ENCODE measurements at places on chromosomes 16 and 17.

DNA sequence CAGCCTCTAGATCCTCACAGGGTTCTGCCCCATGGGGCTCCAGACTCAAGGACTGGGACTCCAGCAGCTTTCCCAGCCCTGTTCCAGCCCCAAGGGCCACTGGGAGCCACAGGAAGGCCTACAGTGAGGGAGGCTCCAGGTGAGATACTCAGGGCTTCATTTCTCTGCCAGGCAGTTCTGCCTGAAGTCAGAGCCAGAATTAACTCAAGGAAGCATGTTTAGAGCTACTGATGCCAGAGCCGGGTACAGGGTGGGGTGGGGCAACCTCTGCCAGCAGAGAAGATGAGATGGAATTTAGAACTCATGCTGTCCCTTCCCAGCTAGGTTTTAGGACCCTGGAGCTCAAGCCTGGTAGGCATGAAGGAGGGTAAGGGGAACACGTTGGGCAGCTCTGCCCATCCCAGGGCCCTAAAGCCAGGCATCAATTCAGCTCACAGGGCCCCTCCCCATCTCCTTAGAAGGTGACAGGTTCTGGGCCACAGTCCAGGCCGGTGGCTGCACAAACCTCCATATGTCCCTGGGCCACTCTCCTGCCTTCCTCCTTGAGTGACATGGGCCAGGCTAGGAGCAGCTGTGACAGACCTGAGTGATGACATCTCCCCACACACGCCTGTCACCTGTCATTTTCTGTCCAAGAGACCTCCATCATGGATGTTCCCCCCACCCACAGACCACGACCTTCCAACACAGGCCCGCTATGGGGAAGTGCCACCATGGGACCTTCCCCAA is 24.5 kb upstream of the SPPL2C start:
- DNase-seq, result no peak

GRCh38 chr17:40323391-40324381 is 14.7 kb downstream of the RARA start:
- peak; percentile 77 for DNase-seq

DNA sequence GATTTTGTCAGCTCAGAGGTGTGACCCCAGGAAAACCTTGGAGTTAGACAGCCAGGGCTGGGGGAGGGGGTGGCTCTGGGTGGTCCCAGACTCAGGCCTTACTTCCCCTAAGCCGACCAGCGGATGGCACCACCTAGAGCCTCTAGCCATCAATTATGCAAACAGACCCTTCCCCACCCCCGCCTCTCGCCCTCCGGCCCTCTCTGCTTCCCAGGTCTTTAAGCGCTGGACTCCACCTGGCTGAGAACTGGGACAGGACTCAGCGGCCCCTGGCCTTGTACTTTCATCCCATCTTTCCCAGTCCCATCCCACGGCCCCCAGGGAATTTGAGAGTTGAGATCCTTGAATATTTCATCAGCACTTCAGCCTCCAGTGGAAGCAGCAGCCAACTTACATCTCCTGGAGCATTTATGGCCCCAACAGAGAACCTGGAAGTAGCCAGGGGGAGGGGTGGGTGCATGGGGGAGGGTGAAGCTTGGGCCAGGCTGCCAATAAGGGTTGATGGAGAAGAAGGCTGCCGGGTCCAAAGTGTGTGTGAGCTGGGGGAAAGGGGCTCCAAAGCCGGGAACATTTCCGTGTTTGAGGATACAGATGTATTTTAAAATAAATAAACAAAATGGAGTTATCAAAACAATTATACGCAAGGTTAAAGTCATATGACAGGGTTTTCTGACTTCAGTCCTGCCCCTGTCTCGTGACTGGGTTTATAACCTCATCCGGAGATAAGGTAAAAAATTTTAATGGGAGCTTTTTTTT is 7.5 kb upstream of the JUP start:
- peak; percentile 44 for DNase-seq

GRCh38 chr16:15933781-15934180 is 15.6 kb upstream of the ABCC1 start:
- DNase-seq, result no peak

- peak; percentile 23 for DNase-seq
These were observed 4.9 kb upstream of the CDH1 start for GRCh38 chr16:68732042-68732680.

DNA sequence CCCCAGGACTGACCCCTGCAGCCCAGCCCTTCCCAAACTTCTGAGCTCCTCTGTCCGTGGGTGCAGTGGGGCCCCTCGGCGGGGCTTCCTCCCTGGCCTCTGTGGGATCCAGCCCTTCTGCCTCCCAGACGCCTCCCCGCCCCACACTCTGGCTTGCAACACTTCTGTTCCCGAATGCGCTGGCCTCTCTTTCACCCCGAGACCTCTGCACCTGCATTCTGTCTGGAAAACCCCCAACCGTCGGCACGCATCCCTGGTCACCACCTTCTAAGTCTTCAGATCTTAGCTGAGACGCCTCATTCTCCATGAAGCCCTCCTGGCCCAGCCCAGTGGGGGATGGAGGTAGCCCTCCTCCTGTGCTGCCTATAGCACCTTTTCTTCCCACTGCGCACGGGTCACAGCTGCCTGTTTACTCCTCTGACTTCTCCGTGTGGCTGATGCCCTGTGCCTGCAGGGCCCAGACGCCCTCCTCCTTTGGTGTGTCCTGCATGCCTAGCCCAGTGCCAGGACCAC is 26.4 kb downstream of the TMEM235 start:
- DNase-seq, result no peak

DNA sequence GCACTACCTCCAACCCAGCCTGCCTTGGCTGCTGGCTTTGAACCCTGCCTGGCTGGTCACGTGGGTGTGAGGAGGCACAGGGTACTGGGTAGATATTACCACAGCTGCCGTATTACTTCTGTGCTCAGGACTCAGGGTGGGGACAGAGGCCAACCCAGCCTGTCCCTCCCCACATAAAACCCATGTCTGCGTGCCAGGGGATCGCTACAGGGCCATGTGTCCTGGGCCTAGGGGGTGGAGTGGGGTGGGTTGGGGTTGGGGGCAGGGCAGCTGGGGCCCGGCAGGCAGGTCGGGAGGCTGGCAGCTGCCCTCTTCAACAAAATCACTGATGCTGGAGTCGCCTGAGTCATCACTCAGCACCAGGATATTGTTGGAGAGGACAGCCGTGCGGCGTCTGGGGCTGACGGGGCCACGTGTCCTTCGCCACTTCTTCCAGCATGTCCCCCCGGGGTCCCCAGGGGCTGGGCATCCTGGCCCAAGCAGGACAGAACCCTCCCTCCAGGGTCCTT is 39.7 kb upstream of the PVALEF start:
- DNase-seq, result no peak

- peak; percentile 35 for DNase-seq
These were observed 21.8 kb downstream of the CACNA1H start for GRCh38 chr16:1174477-1175357.

GRCh38 chr16:70302745-70303144 is 3.8 kb downstream of the DDX19B start:
- no peak for DNase-seq

DNA sequence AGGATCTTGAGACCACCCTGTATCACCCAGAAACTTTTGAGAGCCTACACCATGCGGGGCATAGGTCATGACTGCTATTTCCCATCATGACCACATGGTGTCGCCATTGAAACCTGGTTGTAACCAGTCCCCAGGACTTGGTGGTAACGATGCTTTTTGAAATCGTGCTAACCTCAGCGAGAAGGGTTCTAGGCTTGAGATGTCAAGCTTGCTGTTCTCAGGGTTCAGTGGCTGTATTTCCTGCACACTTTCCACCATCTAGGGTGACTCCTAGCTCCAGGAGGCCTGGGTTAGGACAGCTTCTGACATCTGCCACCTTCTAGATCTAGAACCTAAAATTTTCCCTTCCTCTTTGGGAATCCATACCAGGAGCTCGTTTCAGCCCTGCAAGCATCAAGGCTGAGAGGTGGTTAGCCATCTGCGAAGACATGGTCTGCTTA is 13.0 kb upstream of the SPNS3 start:
- peak; percentile 67 for DNase-seq

GRCh38 chr16:58057121-58057520 is 31.6 kb downstream of the MMP15 start:
- DNase-seq, result no peak

GRCh38 chr17:62737513-62737912 is 70.6 kb downstream of the MARCHF10 start:
- no peak for DNase-seq

DNA sequence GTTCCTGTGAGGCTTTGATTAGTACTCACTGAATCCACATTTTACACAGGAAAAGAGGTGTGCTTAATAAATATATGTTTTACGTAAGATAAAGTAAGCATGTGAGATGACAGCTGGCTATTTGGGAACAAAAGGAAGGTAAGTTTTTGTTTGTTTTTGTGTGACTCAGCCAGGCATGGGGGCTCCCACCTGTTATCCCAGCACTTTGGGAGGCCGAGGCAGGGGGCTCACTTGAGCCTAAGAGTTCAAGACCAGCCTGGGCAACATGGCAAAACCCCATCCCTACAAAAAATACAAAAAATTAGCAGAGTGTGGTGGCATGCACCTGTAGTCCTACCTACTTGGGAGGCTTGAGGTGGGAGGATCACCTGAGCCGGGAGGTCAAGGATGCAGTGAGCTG is 17.9 kb downstream of the GPR142 start:
- DNase-seq, result no peak

DNA sequence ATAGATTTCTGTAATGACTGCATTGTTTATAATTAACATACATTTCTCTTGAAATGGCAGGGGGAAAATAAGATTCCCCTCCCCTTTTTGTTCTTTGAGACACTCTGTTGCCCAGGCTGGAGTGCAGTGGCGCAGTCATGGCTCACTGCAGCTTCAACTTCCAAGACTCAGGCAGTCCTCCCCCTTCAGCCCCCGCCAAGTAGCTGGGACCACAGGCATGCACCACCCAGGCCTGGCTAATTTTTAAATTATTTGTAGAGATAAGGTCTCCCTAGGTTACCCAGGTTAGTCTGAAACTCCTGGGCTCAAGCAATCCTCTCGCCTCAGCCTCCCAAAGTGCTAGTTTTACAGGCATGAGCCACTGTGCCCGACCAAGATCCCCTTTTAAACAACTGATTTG is 67.7 kb downstream of the KATNIP start:
- no peak for DNase-seq

DNA sequence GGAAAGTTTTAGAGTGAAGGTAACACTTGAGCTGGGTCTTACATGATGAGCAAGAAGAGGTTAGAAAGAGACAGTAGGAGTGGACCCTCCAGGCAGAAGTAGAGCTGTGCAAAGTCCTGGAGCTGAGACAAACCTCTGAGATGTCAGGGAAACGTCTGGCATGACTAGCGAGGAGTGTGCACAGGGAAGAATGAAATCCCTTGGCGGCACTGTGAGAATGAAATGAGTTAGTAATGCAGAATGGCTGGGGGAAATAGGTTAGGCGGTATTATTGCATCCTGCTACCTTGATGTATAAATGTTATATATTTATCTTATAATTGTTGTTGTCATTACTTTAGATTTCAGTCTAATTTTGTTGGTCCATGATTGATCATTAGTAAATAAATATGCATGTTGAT is 457.9 kb upstream of the CCL2 start:
- DNase-seq, result no peak

- DNase-seq, result no peak
These were observed 52.5 kb downstream of the RTN4RL1 start for GRCh38 chr17:1972487-1973160.

GRCh38 chr17:19909139-19909538 is 41.4 kb upstream of the ULK2 start:
- DNase-seq, result no peak

DNA sequence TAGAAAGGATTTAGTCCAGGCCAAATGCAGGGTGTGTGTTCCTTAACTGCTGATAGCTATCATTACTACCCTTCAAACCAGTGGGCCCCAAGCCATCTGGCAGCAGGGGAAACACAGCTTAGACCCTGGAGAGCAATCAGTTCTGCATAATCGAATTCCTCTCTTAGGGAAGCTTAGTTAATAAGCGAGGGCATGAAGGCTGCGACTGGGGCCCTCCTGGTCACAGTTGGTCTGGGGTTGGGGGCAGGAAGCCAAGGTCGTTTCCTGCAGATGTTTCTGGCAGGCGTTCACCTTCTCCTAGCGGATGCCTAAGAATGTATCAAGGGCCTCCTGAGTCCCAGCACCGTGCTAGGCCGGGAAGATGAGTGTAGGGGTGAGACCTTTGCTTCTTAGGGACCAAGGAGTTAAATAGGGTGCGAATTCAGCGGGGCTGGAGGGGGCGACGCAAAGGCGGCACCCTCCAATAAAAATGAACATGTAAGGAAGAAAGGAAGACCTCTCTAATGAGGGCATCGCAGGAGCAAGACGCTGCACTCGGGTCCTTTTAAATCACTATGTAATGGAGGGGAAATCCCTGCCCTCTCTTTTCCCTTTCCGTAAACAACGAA is 16.5 kb upstream of the EEF2K start:
- DNase-seq, result peak; percentile 38

GRCh38 chr17:34633351-34633750 is 54.0 kb downstream of the TMEM132E start:
- no peak for DNase-seq

DNA sequence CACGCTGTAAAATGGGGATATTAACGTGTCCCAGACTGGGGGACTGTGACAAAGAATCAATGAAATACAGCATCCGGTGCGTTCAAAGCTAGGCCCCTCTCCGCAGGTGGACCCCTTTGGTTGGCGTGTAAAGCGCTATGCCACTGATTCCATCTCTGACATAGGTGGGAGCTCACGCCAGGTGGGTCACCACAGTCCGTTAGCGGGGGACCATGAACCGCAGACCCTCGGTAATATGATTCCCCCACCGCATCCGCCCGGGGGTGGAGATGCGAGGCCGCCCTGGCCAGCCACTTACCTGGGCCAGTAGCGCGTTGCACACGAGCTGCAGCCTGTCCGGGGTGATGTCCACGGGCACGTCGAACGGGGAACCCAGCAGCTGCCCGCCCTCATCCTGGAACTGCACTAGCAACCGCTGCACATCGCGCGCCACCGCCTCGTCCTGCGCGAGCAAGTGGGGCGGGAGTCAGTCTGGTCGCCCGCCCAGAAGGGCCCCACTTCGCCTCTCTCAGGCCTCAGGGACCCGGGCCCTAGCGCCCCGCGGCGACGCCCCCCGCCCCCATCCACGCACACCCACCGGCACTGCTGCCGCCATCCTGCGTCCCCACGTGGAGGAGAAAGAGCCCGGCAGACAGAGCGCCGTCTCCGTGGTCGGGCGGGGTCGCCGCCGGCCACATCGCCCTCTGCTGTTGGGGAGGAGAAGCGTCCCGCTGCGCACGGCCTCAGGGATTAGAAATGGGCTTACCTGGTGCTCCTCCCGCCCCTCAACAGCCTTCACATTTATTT is at the start of gene NLE1:
Gene NLE1 (minus strand): TSS at position 623 of the 786 bp plus-strand sequence. CDS start 28 bp downstream, at position 595.
- peak; percentile 73 for DNase-seq

- peak; percentile 55 for DNase-seq
These were observed 2.0 kb downstream of the CBX4 start for GRCh38 chr17:79836972-79837887.

DNA sequence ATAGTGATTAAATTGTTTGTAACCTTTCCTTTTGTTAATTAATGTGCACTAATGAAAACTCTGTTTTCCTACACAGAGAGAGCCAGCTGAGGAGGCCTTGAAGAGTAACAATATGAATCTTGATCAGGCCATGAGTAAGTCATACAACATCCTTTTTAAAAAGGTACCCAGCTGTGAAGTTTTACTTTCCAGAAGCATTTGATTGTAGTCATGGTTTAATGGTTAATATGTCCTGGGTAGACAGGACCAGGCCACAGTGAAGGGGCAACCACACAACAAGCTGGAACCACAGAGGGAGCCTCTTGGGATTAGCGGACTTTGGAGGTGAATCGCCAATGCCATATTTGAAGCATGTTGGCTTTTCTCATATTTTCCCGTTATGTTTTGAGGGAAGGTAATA is 55.6 kb downstream of the TMC6 start:
- no peak for DNase-seq
